ENCODE measurements at places on chromosomes 11 and 22. TPM values are rescaled to one million over a fixed set of nuclear protein-coding genes. Genes with fewer than 3 reads are reported as not detected.

DNA sequence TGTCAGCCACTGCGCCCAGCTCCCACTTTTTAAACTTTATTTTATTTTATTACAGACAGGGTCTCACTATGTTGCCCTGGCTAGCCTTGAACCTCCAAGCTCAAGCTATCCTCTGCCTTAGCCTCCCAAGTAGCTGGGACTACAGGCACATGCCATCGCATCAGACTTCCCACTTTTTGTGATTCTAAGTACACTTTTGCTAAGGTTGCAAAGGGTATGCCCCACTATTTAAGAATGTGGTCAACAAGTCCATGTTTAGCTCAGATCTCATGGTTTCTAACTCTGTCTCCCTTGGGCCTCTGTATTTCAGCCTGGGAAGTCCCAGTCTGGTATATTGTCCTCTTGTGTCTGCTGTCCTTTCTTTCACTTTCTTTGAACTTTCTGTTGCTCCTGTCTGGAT, 35.3 kb downstream of the EXPH5 start:
- DNase-seq, result no peak
- H3K27ac ChIP-seq, result no peak overlapping the region
- H3K36me3 ChIP-seq, result no peaks in the 10 kb centered on the region
- no peak overlapping the region for H3K4me3 ChIP-seq
- no peaks in the 10 kb centered on the region for H3K27me3 ChIP-seq

DNA sequence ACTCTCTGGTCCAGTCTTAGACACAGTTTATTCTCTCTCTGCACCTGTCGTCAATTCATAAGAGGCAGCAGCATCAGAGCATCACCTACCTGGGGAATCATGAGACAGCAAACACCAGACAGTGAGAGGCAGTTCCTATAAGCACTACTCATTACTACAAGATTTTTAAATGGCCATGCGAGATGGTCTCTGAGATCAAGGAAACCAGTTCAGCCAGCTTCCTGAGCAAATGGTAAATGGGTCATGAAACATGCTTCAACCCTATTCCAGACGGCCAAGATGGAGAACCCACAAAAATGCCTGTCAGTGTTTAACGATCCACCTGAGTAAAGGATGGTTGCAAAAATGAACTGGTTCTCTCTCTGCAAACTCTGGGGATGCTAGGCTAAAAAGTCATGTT, 52.9 kb downstream of the SYTL2 start:
- no peak for DNase-seq
- peaks cover 18% of the 10 kb centered on the region for H3K4me1 ChIP-seq
- no peak overlapping the region for H3K4me3 ChIP-seq
- no peak overlapping the region for H3K27ac ChIP-seq
- H3K27me3 ChIP-seq, result peaks cover 18% of the 10 kb centered on the region

GRCh38 chr11:3853899-3854659, 1.4 kb upstream of the STIM1 start:
- H3K27ac ChIP-seq, result peak overlapping the region; percentile 88
- H3K27me3 ChIP-seq, result peaks cover 26% of the 10 kb centered on the region
- peaks cover 32% of the 10 kb centered on the region for H3K4me1 ChIP-seq
- H3K36me3 ChIP-seq, result no peaks in the 10 kb centered on the region
- H3K4me3 ChIP-seq, result peak overlapping the region; percentile 78
- DNase-seq, result no peak

DNA sequence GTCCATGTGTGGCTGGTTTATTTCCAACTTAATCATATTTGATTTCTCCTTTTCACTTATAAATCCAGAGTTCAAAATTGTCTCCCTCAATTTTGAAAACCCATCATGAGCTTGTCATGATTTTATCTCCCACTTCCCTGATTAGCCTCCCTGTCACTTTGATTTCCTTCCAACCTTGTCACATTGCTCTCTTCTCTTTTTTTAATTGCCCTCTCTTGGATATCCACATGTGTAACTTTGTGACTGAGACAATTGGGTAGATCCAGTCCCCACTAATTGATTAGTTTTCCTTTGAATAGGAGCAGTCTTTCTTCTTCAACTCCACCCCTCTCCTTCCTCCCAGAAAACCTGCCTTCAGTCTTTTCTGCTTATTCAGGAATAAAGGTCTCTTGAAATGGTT, 2.4 kb downstream of the TEF start:
- no peaks in the 10 kb centered on the region for H3K27me3 ChIP-seq
- no peak overlapping the region for H3K27ac ChIP-seq

- DNase-seq, result no peak
- H3K36me3 ChIP-seq, result peaks cover 10% of the 10 kb centered on the region
- H3K4me3 ChIP-seq, result no peak overlapping the region
- peaks cover 14% of the 10 kb centered on the region for H3K4me1 ChIP-seq
- no peaks in the 10 kb centered on the region for H3K27me3 ChIP-seq
- no peak overlapping the region for H3K27ac ChIP-seq
These were observed 647.3 kb downstream of the TBC1D22A start for GRCh38 chr22:47409539-47410275.

DNA sequence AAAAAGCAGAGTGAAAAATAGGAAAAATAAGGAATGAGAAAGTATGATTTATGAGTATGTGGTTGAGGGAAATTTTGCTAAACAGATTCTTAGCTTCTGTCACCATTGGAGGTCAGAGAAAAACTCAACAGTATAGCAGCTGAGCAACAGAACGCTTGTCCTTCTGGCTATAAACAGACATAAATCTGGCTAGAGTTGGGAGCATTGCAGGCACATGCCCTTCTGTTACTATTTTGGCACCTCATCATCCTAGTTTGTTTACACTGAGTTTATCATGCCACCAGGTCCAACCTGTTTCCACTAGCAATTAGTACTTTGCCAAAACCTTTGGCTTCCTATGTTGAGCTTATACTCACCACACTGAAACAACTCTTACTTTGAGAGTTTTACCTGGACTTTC, 6.9 kb downstream of the UBE4A start:
- H3K27me3 ChIP-seq, result no peaks in the 10 kb centered on the region
- H3K27ac ChIP-seq, result no peak overlapping the region
- H3K4me3 ChIP-seq, result no peak overlapping the region
- H3K36me3 ChIP-seq, result peaks cover 37% of the 10 kb centered on the region
- H3K4me1 ChIP-seq, result 0 out of 2 replicates have a peak, but pooled peaks cover 4% of the 10 kb centered on the region

- no peak overlapping the region for H3K27ac ChIP-seq
- H3K27me3 ChIP-seq, result peaks cover 70% of the 10 kb centered on the region
- no peak for DNase-seq
- no peaks in the 10 kb centered on the region for H3K36me3 ChIP-seq
- peaks cover 42% of the 10 kb centered on the region for H3K4me1 ChIP-seq
These were observed 18.9 kb downstream of the ZBTB16 start for GRCh38 chr11:114078423-114078822.

GRCh38 chr22:20298110-20298802, 21.6 kb downstream of the DGCR6L start:
- peaks cover 6% of the 10 kb centered on the region for H3K4me1 ChIP-seq
- H3K27ac ChIP-seq, result no peak overlapping the region
- H3K36me3 ChIP-seq, result no peaks in the 10 kb centered on the region

- DNase-seq, result no peak
- no peak overlapping the region for H3K4me3 ChIP-seq
- 0 out of 2 replicates have a peak overlapping the region, but pooled peaks have one; percentile 74 for H3K27ac ChIP-seq
These were observed 37.1 kb downstream of the DENND5A start for GRCh38 chr11:9228091-9228490.

GRCh38 chr11:2156416-2157182, 4.4 kb downstream of the INS start:
- no peak overlapping the region for H3K27ac ChIP-seq
- no peak overlapping the region for H3K4me3 ChIP-seq
- H3K4me1 ChIP-seq, result 0 out of 2 replicates have a peak, but pooled peaks cover 2% of the 10 kb centered on the region
- no peaks in the 10 kb centered on the region for H3K36me3 ChIP-seq
- H3K27me3 ChIP-seq, result no peaks in the 10 kb centered on the region
- DNase-seq, result peak; percentile 86

DNA sequence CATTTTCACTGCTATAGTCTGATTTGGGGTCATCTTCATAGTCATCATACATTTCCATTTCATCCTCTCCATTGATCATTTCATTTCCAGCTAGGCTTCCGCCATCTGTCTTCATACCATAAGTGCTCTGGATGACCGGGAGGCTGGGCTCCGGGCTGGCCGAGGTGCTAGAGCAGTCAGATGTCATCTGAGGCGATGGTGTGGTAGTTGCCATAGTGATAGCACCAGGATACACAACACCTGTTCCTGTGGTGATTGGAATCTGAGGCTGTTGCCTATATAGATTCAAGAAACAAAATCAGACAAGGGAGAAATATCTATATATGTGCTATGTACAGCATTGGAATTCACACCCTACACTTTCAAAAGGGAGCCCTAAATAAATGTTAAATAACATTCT, 383.5 kb downstream of the SOX6 start:
- peak; percentile 33 for DNase-seq
- no peak overlapping the region for H3K4me3 ChIP-seq
- peaks cover 13% of the 10 kb centered on the region for H3K4me1 ChIP-seq
- no peaks in the 10 kb centered on the region for H3K27me3 ChIP-seq
- no peaks in the 10 kb centered on the region for H3K36me3 ChIP-seq

GRCh38 chr22:27507111-27507611, 294.4 kb downstream of the MN1 start:
- H3K27me3 ChIP-seq, result no peaks in the 10 kb centered on the region
- H3K4me1 ChIP-seq, result no peaks in the 10 kb centered on the region
- no peak overlapping the region for H3K4me3 ChIP-seq
- no peaks in the 10 kb centered on the region for H3K36me3 ChIP-seq
- DNase-seq, result no peak

DNA sequence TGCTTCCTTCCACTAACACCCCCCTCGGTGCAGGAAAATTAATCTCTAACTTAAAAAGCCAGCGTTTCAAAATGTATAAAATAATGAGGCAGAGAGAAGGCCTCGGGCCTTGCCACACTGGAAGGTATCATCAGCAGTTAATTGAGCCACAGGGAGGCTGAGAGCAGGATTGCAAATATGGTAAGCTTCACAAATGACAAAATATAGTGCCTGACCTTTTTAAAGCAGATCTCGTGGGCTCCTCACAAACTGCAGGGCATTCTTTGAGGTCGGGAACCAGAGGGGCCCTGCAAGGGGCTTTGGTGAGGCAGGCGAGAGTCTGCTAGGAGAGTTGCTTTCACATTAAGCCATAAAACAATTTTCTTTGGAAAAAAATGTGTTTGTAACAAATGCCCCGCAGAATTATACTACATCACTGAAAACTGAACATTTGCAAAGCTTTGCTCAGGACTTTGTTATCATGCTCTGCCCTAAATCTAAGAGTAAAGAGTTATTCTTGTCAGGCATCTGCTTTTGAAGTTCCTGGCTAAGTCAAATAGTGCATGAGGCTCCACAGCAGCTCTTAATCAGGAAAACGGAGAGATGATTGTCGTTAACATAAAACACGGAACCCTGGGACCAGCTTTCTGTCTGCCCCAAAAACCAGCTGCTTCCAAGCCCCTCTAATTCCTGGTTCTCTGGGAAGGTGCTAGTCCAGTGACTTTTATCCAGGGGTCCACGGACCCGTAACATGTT, 61.4 kb upstream of the SYT13 start:
- H3K36me3 ChIP-seq, result no peaks in the 10 kb centered on the region
- no peak overlapping the region for H3K4me3 ChIP-seq
- no peak overlapping the region for H3K27ac ChIP-seq
- DNase-seq, result no peak

DNA sequence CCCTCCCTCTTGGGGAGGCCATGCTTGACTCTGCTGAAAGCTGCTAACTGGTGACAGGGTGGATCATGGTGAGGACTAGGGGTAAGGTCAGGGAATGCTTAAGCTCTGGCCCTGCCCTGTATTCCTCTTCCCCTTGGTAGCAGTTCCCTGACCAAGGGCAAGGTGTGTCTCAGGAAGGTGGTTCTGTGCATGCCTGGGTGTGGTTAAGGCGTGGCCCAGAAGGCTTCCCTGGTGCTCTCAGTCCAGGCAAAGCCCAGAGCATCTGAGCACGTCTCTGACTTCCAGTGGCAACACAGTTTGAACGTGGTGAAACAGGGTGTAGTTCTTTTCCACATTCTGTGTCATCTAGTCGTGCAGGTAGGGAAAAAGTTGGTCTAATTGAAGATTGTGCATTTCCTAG, 53.1 kb upstream of the HORMAD2 start:
- H3K4me3 ChIP-seq, result no peak overlapping the region
- no peak for DNase-seq
- peaks cover 23% of the 10 kb centered on the region for H3K36me3 ChIP-seq
- no peak overlapping the region for H3K27ac ChIP-seq
- H3K27me3 ChIP-seq, result no peaks in the 10 kb centered on the region
- H3K4me1 ChIP-seq, result no peaks in the 10 kb centered on the region

GRCh38 chr11:19336331-19336730, 95.6 kb upstream of the E2F8 start:
- no peak for DNase-seq
- no peak overlapping the region for H3K4me3 ChIP-seq
- no peak overlapping the region for H3K27ac ChIP-seq

DNA sequence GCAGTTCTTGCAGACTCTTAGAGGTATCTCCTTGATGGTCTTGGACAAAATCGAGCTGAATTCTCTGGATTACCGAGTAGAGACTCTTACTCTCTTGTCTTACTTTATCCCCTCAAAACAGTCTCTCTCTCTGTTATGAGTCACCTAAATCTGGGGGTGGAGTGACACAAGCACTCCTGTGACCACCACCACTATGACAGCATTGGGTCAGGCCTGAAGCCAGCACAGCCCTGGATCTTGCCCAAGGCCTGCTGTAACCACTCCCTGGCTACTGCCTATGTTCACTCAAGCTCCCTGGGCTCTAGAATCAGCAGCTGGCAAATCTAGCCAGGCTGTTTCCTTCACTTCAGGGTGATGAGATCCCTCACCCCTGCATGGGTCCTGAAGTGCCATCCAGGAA, 662.5 kb downstream of the LUZP2 start:
- DNase-seq, result no peak
- no peaks in the 10 kb centered on the region for H3K27me3 ChIP-seq
- H3K36me3 ChIP-seq, result no peaks in the 10 kb centered on the region
- no peak overlapping the region for H3K27ac ChIP-seq

DNA sequence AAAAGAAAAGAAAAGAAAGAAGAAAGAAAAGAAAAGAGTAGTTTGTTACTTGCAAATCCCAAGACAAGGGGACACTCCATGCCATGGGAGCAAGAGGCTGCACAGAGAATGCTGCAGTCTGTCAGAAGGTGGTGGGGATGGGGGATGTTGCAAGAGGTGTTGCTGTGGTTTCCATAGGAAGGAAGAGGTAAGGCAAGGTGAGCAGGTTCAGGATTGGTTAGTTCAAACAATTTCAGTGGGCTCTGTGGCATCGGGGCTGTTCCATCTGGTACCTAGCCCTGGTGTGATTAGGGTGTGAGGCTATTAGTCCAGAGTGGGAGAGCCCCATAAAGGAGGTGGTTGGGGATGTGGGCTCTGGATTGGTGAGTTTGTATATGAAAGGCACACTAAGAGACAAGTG, 172.7 kb downstream of the BCR start:
- no peak overlapping the region for H3K27ac ChIP-seq
- DNase-seq, result no peak
- H3K4me3 ChIP-seq, result no peak overlapping the region
- no peaks in the 10 kb centered on the region for H3K4me1 ChIP-seq
- peaks cover 82% of the 10 kb centered on the region for H3K27me3 ChIP-seq
- no peaks in the 10 kb centered on the region for H3K36me3 ChIP-seq

FBLN1 gene
- total RNA-seq, result 219 TPM

SERPING1 gene
- 50.2 TPM for total RNA-seq

HPX gene
- total RNA-seq, result 2.4 TPM

NDUFV1 gene
- 201 TPM for total RNA-seq

FAT3 gene
- total RNA-seq, result 30.9 TPM

OR8B4 gene
- total RNA-seq, result not detected

CASP1 gene
- not detected for total RNA-seq

RFPL1 gene
- total RNA-seq, result not detected

SAA2 gene
- 4.1 TPM for total RNA-seq

ANKK1 gene
- total RNA-seq, result 0.15 TPM

BBOX1 gene
- not detected for total RNA-seq

LRRC32 gene
- total RNA-seq, result 1.6 TPM

HTR3A gene
- 4.1 TPM for total RNA-seq

DCDC1 gene
- total RNA-seq, result 0.25 TPM
